Activated CD8-positive, alpha-beta memory T cell treated with anti-CD3 and anti-CD28 coated beads for 48 hours (primary cell): ENCODE measurements at places on chromosomes 1 and 21.

- no peak for DNase-seq
Measured at GRCh38 chr1:15479654-15480347, 3.9 kb downstream of the CELA2B start.

DNA sequence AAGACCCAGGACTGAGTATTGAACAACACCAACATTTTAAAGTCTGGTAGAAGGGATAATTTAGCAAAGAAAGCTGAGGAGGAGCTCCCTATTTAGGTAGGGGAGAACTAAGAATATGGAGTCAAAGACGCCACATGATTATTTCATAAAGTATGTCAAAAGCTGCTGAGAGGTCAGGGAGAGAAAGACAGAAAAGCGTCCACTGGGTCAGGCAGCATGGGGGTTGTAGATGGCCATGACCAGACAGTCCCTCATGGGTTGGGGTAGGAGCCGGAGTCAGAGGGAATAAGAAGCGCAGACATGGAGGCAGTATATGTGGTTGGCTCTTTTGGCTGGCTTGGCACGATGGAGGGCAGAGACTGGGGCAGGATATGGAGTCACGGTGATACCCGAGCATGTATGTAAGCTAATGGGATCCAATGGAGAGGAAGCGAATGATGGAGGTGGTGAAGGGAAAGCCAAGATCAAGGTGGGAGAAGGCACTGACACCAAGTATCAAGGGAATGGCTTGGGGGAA, 4.8 kb downstream of the C1orf115 start:
- DNase-seq: no peak

DNA sequence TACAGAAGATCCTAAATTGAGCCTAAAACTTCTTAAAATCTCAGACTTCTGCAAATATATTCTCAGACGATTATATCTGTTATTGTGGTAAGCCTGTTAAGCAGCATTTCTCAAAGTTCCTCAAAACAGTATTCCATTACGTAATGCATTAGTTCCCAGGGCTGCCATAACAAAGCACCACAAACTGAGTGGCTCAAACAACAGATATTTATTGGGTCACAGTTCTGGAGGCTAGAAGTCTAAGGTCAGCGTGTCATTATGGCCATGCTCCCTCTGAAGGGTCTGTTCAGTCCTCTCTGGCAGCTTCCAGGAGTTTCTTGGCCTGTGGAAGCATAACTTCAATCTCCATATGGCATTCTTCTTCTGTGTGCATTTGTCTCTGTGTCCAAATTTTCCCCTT, 103.5 kb upstream of the ST6GALNAC5 start:
- DNase-seq: no peak

DNA sequence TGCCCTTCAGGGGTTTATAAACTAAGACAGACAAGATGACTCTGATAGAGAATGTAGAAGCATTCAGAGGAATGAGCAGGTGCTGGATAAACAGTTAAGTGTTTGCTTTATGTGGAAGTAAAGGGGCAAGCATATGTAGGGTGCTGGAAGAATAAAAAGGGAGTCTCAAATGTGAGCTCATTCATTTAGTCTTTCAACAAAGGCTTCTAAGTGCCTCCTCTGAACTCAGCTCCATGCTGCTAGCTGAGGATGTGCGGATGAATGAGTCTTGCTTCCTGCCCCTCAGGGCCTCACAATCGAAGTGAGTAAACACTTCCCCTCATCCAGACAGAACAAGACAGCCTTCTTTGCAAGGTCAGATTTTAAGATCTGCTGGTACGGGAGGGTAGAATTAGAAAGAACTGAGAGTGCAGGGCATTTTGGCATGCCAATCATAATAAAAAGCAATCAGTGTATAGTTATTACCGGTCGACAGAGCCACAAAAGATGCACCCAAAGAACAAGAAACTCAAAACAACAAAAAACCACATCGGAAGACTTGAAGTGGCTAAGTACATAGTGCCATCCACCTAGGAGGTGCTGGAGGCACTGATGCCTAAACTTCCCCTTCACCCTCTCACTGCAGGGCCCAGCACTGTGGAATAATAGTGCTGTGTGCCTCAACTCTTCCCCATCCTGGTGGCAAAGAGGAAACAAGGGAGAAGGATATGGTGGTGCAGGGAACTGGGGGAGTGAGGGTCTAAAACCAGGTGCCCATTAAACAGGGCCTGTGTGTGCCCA, 69.8 kb downstream of the TNR start:
- DNase-seq: no peak

DNA sequence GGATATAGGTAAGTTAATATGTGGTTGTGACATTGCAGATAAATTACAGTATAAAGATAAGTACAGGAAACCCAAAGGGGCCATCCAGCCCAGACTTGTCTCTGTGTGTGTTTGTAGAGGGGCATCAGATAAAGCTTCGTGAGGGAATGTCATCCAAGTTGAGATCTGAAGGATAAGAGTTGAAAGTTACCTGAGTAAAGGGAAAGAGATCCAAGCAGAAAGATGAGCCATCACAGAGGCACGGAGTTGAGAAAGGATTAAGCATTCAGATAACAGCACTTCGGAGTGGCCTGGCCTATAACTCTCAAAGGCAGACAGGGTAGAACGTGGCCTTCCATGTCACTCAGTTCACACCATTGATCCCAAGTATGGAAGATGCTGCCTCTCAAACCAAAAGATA, 749.1 kb downstream of the ADGRL2 start:
- DNase-seq: no peak

GRCh38 chr1:217681806-217682205, 50.7 kb downstream of the SPATA17 start:
- DNase-seq: no peak

- DNase-seq: no peak
Measured at GRCh38 chr21:45355573-45355972, 49.4 kb upstream of the COL18A1 start.

DNA sequence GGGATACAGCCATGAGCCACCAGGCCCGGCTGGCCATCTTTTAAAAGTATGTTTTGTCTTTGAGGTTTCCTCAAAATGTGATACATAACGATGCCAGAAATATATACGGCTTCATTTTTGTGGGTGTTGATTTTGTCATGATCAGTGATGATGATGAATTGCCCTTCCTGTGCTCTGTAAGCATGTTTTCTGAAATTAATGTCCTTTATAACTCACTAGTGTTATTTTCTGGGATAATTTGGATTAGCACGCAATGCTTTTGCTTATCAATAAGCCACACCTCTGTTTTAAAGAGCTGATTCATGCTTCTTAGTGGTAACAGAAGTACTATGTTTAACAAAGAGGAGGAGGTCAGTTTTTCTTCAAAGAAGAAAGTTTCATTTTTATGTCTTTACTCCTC, 25.6 kb downstream of the PHACTR4 start:
- no peak for DNase-seq

DNA sequence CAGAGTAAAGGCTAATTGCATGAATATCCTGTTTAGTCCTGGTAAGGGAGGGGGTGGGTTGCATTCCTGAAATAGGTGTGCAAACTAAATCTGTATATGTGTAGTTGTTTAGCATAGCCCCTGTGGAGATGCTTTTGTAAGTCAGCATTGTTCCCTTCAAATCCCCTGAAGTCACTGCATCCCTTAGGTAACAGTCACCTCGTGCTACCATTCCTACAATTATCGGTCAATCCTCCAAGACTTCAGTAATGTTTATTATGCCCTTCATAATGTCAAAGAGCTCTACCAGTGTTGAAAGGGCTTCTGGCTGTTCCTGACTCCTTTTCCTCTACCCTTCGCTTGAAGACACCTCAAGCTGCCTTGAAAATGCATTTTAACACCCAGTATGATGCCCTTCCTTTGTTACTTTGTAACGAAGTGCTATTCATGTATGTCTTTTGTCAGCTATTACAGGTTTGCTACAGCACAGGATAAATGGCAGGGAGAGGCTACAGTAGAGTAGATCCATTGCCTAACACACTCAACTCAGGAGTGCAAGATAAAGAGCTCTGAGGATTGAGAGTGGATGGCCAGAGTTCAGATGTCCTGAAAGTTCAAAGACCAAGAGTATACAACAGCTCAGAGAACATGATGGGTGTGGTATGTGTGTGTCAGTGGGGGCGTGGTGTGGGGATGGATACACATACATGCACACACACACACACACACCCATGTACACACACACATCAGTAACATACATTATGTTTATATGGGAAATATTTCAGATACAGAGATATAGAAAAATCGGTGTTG, 27.4 kb upstream of the FOXD3 start:
- no peak for DNase-seq

- DNase-seq: no peak
Measured at GRCh38 chr21:16370186-16370585, 640.4 kb downstream of the USP25 start.

DNA sequence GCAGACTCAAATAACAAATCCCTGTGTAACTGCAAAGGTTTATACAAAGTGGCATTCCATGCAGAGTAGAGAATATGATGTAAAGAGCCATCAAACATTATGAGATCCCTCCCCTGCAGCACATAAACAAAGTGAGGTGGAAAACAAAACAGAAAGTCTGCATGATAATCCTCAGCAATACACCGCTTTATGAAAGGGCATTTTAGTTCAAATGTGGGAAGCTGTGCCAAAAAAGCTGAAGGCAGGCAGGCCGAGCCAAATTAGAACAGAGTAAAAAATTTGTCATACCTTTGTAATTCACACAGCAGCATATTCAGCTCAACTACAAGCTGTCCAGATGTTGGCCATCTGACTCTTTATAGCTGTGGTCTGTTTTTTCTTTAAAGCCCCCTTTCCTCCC, 113.5 kb downstream of the LHX9 start:
- DNase-seq: no peak

GRCh38 chr1:165152727-165153126, 203.8 kb downstream of the LMX1A start:
- DNase-seq: no peak

- DNase-seq: no peak
Measured at GRCh38 chr1:62476525-62477219, 39.8 kb downstream of the USP1 start.

- DNase-seq: no peak
Measured at GRCh38 chr1:179155615-179156014, 73.7 kb downstream of the TOR3A start.

- no peak for DNase-seq
Measured at GRCh38 chr1:58256041-58256440, 290.5 kb downstream of the OMA1 start.

DNA sequence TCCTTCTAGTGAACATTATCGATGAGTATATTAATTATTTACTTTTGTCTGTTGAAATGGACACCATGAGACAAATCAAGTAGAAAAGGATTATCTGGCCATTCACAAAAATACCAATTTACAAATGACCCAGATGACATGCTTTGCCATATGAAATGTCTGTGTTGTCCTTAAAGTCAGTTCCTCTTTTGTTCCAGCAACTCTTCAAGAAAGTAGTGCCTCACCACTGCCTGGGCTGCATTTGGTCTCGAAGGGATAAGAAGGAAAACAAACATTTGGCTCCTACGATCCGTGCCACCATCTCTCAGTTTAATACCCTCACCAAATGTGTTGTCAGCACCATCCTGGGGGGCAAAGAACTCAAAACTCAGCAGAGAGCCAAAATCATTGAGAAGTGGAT, 79.6 kb downstream of the RGL1 start:
- DNase-seq: no peak

DNA sequence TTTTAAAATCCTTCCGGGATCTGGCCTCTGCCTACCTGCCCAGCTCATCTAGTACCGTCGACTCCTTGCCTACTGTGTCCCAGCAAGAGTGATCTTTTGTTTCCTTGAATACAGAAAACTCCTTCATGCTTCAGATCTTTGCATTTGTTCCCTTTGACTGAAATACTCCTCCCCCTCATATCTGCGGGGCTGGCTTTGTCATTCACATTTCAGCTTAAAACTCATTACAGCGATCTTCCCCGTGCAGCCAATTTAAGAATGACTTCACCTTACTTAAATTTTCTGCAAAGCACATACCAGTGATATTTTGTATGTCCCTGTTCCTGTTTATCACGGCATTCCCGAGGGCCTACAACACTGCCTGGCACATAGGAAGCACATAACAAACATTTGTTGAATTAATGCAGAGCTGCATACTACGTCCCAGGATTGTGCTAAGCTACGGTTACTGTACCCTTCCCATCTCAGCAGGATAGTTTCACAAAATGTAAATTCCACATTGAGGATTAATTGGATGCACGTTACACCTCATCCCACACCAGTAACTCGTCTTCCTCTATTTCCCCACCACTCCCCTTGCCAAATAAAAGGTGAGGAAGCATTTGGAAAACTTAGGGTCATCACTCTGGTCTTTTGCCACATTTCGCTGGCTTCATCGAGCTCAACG, 837 bp upstream of the DESI2 start:
- no peak for DNase-seq

DNA sequence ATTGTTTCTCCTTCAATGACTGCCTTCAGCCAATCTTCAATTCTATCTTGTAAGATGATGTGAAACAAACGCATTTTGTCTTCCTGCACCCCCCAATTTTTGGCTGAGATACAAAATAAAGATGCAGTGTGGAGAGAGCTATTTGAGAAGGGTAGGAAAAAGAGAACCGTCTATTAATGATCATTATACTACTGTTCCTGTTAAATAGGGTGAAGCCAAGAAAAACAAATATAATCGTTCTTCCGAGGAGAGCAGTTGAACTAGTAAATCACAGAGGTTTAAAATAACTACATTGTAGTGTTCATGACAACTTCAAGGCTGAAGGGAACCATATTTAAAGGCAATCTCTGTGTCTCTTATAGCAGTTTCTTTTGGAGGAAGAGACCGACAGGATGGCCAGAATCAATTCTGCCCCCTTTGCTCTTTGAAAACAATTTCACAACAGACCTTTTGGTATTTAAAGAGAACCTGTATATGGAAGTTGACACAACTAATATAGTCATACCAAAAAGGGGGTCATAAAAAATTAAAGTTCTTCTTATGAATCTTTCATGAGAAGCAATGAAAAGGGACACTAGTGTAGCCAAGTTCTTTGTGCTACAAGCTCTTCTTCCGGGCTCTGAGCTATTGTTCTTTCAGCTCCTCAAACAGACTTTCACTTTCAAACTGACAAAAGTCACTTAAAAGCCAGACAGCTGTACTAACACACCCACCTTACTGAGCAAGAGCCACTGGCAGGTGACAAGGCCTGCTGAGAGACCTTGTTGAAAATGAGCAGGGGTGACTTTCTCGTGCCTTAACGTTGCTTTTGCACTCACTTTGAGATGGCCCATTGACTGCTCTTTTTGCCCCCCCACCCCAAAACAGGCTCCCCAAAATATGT, 30.9 kb downstream of the PROX1 start:
- no peak for DNase-seq

DNA sequence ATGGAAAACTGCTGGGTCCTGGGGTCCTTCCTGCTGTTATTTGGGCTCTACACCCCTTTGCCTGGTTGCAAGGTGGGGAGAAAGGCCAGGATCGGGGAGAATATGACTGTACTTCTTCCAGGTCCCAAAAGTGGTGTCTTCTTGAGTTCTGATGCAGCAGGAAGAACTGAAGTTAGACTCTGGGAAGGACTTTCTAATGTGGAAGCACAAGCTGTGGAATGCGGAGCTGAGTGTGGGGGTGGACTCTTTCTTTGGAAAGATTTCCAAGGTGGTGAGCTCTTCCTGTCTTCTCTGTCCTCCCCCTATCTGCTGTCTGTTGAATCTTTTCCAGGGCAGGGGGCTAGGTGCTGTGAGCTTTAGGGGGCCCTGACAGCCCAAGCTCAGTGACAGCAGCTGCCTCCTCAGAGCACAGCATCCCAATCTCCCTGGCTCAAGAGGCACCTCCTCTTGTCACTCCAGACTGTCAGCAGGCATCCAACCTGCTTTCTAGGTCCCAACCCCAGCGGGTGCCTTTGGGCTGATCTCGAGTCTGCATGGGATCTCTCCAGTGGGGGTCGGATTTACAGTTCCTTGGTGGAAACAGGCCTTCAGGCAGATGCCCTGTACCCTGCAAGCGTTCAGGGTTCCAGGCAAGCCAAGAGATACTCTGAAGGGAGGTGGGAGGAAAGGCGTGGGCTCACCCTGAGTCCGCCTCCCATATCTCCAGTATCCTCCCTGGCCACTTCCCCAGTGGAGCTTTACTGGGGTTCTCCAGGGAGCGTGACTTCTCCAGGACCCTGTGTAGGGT, 23.2 kb downstream of the ADORA1 start:
- no peak for DNase-seq
